Esophagus squamous epithelium (tissue), 5 donors: ENCODE measurements at places on chromosomes 2 and 18.

- no peak for DNase-seq
Observed at GRCh38 chr2:238425979-238426567, 654 bp upstream of the ASB1 start.

- DNase-seq: no peak
Observed at GRCh38 chr2:156918410-156918809, 339.1 kb upstream of the GALNT5 start.

GRCh38 chr2:96470636-96471035 lies 34.5 kb downstream of the NEURL3 start:
- DNase-seq: no peak

DNA sequence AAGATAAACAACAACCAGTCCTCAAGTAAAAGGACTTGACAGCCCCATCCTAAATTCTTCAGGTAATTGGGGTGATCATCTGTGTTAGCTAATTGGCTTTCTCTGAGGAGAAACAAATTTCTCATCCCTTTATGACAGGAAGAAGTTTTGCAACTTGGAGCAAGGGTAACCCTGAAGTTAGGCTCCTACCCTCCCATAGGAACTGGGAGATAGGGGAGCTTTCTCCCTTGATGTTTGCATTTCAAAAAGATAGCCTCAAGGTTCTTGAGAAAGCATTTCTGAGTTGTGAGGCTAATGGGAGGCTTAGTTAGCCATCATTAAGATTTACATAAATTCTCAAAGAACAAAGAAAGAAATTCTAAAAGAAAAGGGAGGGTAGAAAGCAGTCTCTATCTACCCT lies 95.4 kb downstream of the MAP2 start:
- no peak for DNase-seq

DNA sequence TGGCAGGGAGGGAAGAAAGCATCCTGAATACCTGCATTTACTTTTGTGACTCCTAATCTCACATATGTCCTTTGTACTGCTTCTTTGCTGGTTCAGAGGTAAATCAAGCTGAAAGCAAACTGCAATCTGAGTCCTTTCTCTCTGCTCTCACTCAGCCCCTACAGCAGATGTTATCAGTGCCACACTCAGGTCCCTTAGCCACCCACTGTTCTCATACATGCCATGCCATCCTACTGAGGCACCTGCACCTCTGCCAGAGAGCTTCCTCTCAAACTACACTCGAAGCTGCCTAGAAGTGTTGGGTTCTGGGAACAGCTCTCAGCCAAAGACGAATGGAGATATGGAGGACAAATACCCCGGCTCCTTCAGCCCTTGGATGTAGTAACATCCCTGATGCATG lies 244.5 kb downstream of the TXNL1 start:
- no peak for DNase-seq

DNA sequence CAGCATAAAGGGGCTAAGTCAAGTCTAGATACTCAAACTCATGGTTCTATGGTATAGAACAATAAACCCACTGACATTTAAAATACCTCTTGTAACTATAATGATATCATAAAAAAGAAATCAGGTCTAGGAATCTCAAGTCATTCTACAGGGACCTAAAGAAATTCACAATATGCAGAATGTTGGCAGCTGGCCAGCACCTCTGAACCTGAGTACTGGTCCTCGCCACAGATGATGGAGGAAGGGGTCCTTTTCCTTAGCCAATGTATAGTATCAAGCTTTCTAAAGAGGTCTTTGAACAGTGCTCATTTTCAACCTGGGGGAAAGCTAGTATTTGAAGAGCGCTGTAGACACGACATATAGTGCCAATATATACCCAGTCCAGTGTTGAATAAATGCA lies 108.4 kb upstream of the ITGB6 start:
- no peak for DNase-seq

DNA sequence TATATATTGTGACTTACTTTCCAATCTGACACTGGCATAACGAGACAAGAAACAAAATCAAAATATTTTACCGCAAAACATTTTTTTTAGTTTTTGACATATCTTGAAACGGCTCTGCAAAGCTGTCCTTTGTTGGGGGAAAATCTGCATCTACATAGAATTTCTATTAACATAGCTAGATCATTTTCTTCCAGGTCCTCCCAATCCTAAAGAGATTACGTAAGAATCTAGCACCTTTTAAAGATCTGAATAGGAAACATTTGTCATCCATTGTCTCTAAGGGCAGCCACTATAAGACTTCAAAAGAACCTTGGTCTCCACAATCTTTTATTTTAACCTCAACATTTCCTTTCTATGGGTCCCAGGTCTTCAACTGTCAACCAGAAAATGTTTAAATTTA lies 1.2 kb upstream of the MFF start:
- no peak for DNase-seq

GRCh38 chr18:23442958-23443357 lies 10.1 kb upstream of the RIOK3 start:
- DNase-seq: no peak

GRCh38 chr2:9074930-9075329 lies 71.4 kb upstream of the MBOAT2 start:
- DNase-seq: no peak

- no peak for DNase-seq
Observed at GRCh38 chr2:96305979-96306308, 598 bp upstream of the SNRNP200 start.

DNA sequence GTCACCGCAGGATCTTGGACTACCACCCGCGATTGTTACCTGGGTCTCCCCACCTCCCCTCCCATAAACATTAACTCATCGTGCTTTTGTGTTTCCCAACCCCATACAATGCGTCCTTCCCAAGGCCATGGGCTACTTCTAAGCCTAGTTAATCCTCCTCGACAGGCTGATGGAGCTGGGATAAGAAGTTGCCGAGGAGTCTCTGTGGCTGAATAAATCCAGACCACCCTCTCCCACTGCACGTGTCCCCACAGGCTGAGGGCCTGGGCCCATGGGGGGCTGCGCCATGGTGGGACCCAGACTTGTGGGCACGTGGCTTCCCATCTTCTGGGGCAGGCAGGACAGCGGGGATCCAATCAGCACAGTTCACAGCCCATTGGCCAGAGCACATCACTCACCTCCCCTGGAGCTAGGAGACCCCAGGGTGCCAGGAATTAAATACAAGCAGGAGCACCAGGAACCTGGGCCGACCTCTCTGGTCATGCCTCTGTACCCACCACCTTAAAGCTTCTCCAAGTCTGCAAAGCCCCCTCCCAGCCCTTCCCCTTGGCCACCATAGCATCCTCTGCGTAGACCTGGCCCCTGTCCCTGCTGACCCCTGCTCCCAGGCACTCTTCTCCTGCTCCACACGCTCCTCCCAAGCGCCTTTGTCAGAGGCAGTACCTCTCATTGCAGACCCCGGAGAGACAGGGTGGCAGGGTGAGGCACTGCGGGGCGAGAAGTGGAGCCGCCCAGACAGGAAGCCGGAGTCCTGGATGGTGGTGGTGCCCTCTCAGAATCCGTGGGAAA lies 51.0 kb upstream of the ID2 start:
- no peak for DNase-seq

DNA sequence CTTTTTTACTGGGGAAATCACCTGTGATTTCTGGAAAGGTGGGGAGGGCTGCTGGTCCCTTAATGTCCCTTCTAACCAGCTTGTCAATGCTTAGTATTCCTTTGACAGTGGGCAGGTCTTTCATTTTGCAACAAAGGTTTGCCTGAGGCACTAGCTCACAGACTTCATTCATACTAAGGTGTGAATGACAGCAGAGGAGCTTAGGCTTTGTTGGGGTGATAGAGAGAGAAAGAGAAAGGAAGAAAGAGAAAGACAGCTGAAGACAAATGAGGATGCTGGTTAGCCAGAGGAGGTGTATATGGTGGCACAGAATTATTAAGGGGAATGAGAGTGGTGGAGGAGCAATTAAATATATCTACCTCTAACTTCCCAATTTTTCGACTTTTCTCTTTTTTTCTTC lies 28.9 kb upstream of the GTF2A1L start:
- no peak for DNase-seq

DNA sequence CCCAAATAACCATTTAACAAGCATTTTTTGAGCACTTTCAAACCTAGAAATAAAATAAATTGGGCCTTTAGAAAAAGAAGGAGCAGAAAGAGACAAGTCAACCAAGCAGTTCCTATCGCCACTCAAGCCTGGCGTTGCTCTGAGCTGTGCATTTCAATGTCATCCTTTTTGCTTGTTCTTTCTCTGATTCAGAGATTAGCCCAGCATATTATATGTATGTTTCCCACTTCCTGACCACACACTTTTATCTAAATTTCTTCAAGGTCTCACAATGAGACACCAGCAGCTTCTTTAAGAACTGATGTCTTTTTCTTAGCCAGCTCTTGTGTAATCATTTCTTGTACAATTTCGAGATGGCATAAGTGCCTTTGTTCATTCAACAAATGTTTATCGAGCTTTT lies 344.5 kb upstream of the ID2 start:
- DNase-seq: no peak

GRCh38 chr2:64015898-64016297 lies 3.3 kb downstream of the VPS54 start:
- DNase-seq: no peak

GRCh38 chr2:191443446-191443845 lies 198.2 kb downstream of the MYO1B start:
- no peak for DNase-seq

GRCh38 chr18:48326901-48327675 lies 82.1 kb downstream of the ZBTB7C start:
- no peak for DNase-seq

DNA sequence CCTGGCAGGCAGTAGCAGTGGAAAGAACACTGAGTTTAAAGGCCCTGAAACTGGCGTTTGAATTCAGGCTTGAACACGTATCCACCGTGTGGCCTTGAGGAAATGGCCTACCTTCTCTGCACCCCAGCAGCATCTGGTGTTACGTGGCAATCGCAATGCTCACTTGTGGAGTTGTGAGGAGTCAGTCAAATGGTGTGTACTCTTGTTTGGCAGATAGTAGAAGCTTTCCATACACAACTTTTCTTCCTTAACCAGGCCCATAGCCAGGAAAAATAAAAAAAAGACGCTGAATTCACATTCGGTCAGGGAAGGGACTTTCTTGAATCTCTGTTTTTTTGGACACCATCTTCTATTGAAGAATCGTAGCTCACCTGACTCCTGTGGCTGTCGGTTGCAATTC lies 1101.5 kb upstream of the KLHL29 start:
- no peak for DNase-seq
